ENCODE measurements at places on chromosomes 12 and 14. TPM values are rescaled to one million over a fixed set of nuclear protein-coding genes. Genes with fewer than 3 reads are reported as not detected.

DNA sequence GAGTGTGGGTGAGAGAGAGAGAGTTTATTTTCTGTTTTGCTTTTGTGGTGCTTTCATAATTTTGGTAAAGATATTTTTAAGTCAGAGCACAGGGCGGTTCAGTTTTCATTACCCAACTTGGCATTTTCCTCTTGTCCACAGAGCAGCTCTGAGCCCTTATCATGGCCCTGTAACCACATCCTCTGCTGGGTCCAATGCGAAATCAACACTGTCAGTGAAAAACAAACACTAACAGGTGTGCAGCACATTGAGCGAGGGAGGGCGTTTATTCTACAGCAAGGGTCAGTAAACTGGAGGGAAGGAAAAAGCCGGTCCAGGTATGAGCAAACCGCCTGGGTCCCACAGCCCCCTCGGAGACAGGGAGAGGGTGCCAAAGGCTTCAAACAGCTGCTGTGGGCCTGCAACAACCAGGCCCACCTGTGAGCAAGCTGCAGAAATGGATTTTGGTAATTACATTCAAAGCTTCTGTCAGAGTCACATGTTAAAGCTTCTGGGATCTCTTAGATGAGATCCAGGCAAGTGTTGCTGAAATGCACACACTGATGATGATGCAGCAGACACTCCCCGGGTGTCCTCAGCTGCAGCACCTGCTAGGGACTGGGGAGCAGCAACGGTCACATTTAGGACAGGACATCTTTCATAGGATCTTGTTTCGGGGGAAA lies 132.7 kb upstream of the DYRK2 start:
- no peak for DNase-seq

DNA sequence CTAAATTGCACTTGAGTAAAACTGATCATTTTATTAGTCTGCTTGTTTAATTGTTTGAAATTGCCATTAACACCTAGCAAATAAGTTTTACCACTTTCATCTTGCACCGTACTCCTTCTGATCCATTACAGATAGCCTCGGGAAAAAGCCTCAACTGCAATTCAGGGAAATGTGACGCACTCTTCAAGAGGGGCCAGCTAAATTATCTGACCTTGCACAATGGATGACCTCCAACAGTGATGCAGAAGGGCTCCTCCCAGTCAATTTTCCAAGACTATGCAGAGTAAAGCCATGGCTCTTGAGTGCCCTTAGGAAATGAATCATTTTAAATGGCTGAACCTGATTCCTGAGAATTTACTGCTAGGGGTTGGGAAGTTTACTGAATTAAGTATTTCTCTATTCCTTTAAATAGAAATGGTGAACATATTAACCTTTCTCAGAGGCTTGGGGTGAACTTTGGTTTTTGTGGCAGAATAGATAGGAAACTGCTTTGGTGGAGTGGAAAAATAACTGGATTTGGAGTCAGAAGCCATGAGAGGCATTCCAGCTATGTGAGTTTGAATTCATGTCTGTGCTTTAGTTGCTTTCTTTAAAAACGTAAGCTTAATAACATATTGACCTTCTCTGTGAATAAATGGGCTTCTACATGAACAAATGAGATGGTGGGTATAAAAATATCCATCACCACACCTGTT lies 64.8 kb upstream of the OVCH1 start:
- no peak for DNase-seq

Gene ATG2B
- 41.9 TPM for total RNA-seq

Gene IGFBP6
- 27.7 TPM for total RNA-seq

Gene RPL10L
- not detected for total RNA-seq

Gene ALX1
- total RNA-seq = 0.30 TPM

Gene PHC1
- 20.9 TPM for total RNA-seq

All from skin of body (tissue), 3 donors.